ENCODE measurements at places on chromosomes 2 and 18. TPM values are rescaled to one million over a fixed set of nuclear protein-coding genes. Genes with fewer than 3 reads are reported as not detected.

DNA sequence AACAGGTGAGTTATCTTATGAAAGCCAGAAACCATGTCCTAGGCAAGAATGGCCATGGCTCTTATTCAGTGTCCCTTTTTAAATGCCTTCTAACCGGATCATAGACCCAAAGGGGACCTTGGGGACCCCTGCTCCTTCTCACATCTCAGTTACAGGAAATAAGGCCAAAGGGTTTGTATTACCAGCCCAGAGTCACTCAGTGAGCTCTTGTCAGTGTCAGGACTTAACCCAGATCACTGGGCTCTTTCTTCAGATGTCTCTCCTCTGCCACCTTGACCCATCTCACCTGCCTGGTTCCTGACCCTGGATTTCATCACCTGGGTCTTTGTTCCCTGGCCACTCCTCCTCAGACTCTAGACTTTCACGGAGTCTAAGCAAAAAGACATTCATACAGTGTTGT lies 556.7 kb downstream of the CMPK2 start:
- no peak for DNase-seq

- DNase-seq, result no peak
Measured at GRCh38 chr2:178700922-178701342, 106.3 kb downstream of the TTN start.

- no peak for DNase-seq
Measured at GRCh38 chr2:75135776-75136400, 63.4 kb downstream of the TACR1 start.

- DNase-seq, result no peak
Measured at GRCh38 chr2:100397118-100397860, 20.2 kb downstream of the CHST10 start.

DOK6 gene
- not detected for total RNA-seq
